ENCODE measurements at places on chromosomes 3 and 15.
A peak's percentile ranks its signal among the peaks of the same experiment; 100 is the strongest.

- no peak for DNase-seq
Measured at GRCh38 chr3:78644847-78645246, 1123.0 kb downstream of the ROBO1 start.

- DNase-seq: no peak
Measured at GRCh38 chr3:185470323-185470722, 28.5 kb downstream of the TMEM41A start.

- peak; percentile 49 for DNase-seq
Measured at GRCh38 chr3:97821287-97821773, 481 bp upstream of the CRYBG3 start.

GRCh38 chr3:105118905-105119304, 247.8 kb upstream of the ALCAM start:
- DNase-seq: no peak

- DNase-seq: no peak
Measured at GRCh38 chr15:48693484-48693883, 48.0 kb upstream of the FBN1 start.

GRCh38 chr3:136250903-136251460, 842 bp downstream of the PCCB start:
- DNase-seq: peak; percentile 63

DNA sequence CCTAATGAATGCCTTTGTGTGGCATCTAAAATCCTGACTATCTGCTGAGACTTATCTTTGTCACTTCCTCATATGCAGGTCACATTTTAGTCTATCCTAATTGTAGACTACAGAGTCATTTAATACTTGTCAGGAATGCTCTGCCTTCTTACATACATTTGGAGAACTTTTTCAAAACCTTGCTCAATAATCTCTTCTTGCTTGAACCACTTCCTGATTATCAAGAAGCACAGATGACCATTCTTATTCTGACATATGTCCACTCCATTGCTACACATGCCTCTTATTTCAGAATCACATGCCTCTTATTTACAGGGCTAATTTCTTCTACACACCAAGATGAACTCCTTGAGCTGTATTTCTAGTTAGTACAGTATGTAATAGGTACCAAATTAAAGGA, 400.3 kb downstream of the TBC1D5 start:
- no peak for DNase-seq

- DNase-seq: no peak
Measured at GRCh38 chr3:78048698-78049097, 1008.8 kb downstream of the ROBO2 start.

GRCh38 chr15:85672332-85673084, 122.2 kb downstream of the KLHL25 start:
- DNase-seq: no peak

GRCh38 chr3:98695796-98696195, 67.3 kb upstream of the ST3GAL6 start:
- no peak for DNase-seq

DNA sequence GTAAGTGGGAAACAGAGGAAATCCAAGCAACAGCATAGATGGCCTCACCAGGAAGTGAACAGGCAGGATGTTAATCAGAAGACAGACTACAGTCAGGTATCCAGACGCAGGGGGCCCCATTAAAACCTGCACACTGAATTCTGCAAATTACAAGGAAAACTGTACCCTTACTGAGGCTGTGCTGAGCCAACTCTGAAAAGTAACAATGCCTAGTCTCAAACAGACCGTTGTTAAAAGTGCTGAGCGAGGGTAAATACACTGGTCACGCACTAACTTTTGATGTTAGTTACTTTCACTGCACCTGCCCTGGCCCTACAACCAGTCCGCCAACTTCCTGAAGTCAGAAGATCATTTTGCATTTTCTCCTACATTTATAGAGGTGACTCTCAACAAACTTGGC, 1.0 kb downstream of the TAMM41 start:
- DNase-seq: no peak

DNA sequence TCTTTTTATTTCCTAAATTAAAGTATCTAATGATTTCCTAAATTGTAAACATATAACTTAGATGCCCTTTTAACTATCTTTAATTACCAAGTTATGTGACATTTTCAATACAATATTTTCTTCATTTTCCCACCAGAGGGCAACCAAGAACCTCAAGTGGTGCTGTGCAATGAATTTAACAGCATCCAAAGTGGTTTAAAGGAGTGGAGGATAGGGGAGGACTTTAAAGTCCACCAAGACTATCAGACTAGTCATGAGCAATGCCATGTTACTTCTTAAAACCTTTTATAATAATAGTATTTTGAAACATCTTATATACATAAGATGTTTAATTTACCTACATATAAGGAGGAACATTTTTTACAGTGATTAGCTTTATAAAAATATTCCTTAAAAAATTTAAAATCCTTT, 74.4 kb downstream of the DLG1 start:
- DNase-seq: no peak

DNA sequence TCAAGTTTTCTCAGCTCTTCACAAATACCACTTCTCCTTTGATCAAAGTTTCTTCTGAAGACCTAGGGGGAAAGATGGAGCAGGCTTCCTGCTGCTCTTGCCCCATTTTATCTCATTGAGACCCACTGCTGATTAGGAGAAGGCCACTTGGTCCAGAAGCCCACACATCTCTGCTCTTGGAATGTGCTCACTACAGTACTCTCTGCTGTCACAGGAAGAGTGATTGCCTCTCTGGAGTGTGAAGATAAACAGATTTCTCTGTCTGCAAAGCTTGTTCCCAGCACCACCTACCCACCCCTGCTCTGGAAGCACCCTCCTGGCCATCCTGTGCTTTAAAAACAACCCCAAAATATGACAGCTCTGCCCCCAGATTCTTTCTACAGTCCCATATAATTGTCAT, 41.3 kb upstream of the PRTG start:
- no peak for DNase-seq

- DNase-seq: no peak
Measured at GRCh38 chr3:132180337-132180791, 136.8 kb upstream of the ACP3 start.

DNA sequence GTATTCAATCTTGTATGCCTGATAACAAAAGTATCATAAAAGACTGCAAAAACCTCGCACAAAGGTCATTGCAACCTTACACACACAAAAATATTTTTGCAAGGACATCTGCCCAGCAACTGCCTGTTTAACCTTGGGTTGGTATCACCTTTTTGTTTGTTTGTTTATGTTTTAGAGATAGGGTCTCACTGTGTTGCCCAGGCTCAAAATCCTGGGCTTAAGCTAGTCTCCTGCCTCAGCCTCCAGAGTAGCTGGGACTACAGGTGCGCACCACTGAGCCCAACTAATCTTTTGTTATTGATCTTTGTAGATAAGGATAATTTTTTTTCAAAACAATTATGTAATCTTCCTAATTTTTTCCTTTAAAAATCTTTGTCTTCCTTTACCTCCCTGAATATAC, 54.2 kb downstream of the SPTSSB start:
- DNase-seq: no peak

DNA sequence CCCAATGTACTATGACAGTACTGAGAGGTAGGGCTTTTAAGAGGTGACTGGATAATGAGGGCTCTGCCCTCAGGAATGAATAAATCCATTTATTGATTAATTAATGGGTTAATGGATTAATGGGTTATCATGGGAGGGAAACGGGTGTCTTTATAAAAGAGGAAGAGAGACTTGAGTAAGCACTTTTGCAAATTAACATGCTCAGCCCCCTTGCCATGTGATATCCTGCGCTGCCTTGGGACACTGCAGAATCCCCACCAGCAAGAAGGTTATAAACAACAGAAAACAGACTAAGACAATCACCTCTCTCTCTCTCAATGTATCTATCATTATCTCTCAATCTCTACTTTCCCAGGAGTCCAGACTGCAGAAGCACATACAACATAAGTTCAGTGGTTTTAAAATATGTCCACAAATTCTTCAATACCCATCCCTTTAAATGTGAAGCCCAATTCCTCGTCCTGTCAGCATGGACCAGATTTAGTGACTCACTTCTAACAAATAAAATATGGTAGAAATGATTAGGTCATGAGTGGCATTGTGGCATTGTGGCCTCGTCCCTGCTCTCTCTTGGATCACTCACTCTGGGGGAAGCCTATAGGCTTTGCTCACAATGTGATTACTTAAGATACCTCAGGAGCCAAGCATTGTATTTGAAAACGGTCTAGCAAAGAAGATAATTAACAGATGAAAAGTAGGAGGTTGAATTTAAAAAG, 40.0 kb upstream of the IL12A start:
- no peak for DNase-seq

- no peak for DNase-seq
Measured at GRCh38 chr15:81053621-81054020, 52.9 kb downstream of the TLNRD1 start.

- DNase-seq: no peak
Measured at GRCh38 chr15:49290191-49290590, 120.1 kb downstream of the GALK2 start.

- DNase-seq: no peak
Measured at GRCh38 chr15:38074029-38074428, 139.6 kb downstream of the TMCO5A start.

DNA sequence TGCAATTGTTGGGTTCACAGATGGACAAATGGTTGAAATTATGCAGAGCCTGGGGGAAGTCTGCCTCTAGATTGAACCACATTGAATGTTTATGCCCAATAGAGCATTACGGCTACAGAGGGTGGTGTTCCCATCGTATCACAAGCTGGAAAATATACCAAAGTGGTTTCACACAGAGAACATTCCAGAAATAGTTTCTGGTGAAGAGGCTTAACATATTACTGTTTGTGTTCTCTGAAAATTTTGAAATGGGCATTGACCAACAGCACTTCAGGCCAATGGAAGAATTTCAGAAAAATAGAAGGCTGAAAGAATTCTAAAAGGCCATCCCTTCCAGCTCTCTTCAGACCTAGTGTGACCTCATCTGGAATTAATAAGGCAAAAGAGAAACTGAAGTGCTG, 203.9 kb downstream of the NEK10 start:
- DNase-seq: no peak

GRCh38 chr3:85159376-85159775, 200.6 kb downstream of the CADM2 start:
- no peak for DNase-seq

DNA sequence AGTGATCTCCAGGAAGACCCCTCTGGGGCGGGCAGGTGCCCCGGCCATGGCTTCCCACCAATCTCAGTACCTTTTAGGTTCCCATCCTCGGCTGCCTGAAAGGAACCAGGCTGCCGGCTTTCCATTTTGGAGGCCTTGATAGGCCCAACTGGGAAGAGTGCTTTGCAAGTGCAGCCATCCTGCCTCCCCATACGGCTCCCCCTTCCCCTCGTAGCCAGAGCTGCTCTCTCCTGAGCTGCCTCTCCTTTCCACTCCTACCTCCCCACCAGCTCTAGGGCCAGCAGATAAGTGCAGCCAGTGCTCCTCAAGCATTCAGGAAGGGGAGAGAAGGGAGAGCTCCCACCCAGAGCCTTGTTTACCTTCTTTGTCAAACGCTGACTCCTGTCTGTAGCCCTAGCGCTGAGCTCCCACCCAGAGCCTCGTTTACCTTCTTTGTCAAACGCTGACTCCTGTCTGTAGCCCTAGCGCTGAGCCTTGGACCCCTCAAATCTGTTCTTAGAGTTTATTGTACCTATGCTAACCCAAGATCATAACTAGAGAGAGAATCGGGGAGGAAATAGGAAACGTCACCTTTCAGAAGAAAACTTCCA, 133.0 kb downstream of the LRRK1 start:
- no peak for DNase-seq

- DNase-seq: no peak
Measured at GRCh38 chr15:43930079-43930478, 103.3 kb downstream of the WDR76 start.

- no peak for DNase-seq
Measured at GRCh38 chr15:91929509-91929908, 76.0 kb downstream of the SLCO3A1 start.

DNA sequence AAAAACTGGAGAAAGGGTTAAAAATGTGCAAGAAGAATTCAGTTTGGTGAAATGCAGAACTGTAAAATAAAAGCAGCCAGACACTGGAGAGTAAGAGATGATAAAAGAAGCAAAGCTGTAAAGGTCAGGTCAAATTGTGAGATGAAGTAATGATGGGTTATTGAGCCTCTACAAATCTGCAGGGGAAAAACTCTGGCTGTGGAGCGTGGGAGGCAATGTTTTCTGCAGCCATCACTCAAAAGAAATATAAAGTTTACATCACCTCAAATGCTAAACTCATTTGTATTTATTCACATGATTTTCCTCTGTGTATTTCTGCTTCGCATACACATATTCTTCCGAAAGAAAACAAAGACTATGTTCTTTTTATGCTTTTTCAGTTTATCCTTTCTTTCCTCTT, 158.8 kb upstream of the GPR149 start:
- DNase-seq: no peak

GRCh38 chr15:49857496-49858475, 236.9 kb downstream of the DTWD1 start:
- no peak for DNase-seq

DNA sequence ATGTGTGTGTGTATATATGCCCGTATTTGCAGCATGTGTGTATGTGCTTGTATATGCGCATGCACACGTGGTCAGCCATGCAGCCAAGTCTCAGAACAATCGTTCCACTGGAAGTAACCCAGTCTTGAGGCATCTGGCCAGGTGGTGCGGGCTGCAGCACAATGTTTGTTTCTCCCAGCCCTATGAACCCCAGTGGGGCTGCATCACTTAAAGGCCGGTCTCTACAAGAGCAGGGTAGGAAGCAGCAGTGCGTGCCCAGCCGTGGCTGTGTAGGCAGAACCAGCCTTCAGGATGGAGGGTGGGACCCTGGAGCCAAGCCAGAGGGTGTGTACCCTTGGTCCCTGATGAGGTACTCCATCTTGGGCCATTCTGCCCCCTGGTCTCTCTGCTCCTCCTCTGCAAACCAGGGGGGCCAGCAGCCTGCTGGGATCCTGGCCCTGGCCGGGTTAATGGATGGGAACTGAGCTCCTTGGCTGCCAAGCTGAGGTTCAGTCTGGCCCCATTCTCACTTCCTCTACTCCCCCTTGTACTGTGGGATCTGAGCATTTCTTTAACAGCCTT, 11.8 kb downstream of the KLF13 start:
- DNase-seq: no peak

- DNase-seq: no peak
Measured at GRCh38 chr3:126121074-126121473, 37.1 kb upstream of the SLC41A3 start.

- no peak for DNase-seq
Measured at GRCh38 chr3:88584451-88584850, 434.7 kb downstream of the C3orf38 start.

DNA sequence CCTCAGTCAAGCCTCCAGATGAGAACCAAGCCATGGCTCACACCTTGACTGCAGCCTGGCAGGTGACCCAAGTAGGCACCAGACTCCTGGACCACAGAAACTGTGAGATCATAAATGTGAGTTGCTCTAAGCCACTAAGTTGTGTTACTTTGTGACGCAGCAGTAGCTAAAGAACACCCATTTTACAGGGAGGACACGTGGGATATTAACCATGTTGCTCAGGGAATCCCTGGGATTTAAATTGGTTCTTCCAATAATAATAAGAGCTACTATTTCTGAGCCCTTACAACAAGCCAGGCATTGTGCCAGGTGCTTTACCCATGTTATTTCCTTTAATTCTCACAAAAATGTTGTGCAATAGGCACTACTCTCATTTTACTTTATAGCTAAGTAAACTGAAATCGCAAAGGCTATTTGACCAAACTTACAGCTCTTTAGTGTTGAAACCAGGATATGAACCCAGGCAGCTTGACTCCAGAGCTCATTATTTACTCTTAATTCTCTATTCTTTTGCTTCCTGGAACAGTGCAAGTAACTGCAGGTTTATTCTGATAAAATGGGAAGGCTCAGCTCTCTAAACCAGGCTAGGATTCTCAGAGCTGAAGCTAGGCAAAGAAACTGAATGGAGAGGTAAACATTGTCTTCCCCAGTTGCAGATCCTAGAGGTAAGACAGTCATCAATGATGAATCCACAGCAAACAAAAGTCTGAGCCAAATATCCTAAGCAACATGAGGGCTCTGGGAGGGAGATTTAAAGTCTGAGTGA, 294.4 kb downstream of the KBTBD8 start:
- DNase-seq: no peak
